ENCODE measurements at places on chromosomes 16 and 17.

DNA sequence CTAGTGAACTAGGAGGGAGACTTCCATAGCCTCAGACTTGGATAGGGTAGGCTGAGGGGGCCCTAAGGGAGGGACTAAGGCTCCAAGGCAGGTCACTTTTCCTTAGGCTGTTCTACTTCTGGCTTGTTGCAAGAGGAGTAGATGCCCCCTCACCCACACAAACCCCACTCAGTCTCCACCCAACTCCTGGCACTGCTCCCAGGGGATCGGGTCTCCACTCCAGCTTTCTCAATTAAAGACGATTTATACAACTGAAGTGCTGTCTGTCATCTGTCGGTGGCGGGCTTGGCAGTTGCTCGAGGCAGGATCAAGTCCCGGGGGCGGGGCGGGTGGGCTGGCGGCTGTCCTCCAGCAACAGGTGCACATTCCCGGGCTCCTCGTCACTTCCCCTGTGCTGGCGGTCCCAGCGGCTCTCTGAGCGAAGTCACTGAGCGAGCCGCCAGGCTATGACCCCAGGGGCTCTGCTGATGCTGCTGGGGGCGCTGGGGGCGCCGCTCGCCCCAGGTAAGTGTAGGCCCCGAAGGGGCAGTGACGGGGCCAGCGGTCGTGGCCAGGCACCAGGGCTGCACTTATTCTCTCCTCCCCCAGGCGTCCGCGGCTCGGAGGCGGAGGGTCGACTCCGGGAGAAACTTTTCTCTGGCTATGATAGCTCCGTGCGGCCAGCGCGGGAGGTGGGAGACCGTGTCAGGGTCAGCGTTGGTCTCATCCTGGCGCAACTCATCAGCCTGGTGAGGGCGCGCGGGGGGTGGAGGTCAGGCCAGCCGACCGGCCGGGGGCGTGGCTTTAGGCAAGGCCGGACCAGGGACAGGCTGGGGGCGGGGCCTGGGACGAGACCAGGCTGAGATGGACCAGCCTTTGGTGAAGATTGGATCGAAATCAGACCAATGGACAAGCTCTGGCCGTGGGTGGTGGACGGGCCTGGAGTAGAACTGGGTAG is at the start of gene CHRNB1:
TSS of gene CHRNB1 (plus strand) at position 380 of the 937 bp plus-strand sequence. CDS start at position 447, 67 bp downstream.
- peak within 1 kb of the TSS; percentile 44 for H3K27ac ChIP-seq
- peaks cover 35% of the 10 kb centered on the region for H3K4me1 ChIP-seq
- peaks cover 91% of the 10 kb centered on the region for H3K27me3 ChIP-seq
- peak within 1 kb of the TSS; percentile 68 for H3K4me3 ChIP-seq

GRCh38 chr17:37450112-37450511 is 39.6 kb upstream of the DUSP14 start:
- H3K4me3 ChIP-seq: no peak overlapping the region
- H3K27me3 ChIP-seq: no peaks in the 10 kb centered on the region
- no peak overlapping the region for H3K27ac ChIP-seq
- DNase-seq: no peak
- no peaks in the 10 kb centered on the region for H3K4me1 ChIP-seq

DNA sequence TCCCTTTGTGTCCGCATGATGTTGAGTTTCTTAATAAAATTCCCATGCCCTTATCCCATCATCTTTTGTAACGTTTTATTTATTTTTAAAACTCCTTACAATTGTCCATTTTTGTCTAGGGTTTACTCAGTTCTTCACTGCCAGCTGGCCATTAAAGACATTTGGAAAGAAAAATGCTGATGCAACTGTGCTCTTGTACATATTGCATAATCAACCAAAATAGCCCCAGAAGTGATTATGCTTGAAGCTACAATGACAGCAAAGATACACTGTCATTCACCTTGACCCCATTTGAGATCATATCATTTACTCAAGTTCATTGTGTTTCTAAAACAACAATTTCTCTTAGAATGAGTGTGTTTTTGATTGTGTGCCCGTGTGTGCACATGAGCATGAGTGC is 1074.6 kb upstream of the RBFOX1 start:
- DNase-seq: no peak
- no peaks in the 10 kb centered on the region for H3K36me3 ChIP-seq
- no peaks in the 10 kb centered on the region for H3K4me1 ChIP-seq

- peaks cover 11% of the 10 kb centered on the region for H3K36me3 ChIP-seq
- H3K27me3 ChIP-seq: no peaks in the 10 kb centered on the region
- H3K4me1 ChIP-seq: peaks cover under 1% of the 10 kb centered on the region
- no peak overlapping the region for H3K27ac ChIP-seq
- DNase-seq: no peak
Observed at GRCh38 chr17:37031493-37032083, 82.8 kb downstream of the AATF start.

DNA sequence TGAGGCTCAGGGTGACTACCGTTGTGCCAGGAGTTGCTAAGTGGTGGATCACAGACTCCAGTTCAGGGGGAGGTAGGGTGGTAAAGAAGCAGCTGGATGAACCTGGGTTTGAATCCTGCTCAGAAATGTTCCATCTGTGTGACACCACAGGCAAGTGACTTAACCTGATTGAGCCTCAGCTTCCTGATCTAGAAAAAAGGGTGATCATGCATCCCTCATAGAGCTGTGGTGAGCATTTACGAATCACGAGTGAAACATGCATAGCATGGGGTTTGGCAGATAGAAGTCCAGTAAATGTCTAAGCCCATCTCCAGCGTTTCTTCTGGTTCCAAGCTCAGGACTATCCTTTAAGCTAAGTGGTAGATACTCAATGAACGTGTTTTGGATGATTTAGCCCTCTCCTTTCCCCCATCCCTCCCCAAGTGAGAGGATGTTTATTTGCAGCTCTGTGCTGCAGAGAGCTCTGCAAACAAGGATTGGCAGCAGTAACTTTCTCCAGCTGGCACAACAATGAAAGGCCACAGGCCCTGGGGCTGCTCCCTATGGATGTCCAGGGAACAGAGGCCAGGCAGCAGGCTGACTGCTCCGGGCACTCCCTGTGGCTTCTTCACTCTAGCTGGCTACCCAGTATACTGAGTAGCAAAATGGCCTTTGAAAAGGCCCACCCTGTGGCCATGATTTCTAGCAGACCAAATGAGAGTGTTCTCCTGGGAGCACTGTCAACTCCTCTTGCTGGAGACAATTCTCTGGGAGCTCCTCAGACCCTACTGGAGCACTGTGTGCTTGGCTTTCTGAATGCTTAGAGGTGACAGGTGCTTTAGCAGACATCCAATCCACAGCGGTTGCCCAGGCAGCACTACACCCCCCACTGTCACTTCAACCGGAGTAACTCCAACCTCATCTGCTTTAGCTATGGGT is 21.3 kb downstream of the CA4 start:
- no peak overlapping the region for H3K4me3 ChIP-seq
- peaks cover 9% of the 10 kb centered on the region for H3K27me3 ChIP-seq
- peaks cover 27% of the 10 kb centered on the region for H3K4me1 ChIP-seq
- peak overlapping the region; percentile 83 for H3K27ac ChIP-seq
- no peak for DNase-seq

- DNase-seq: no peak
- no peak overlapping the region for H3K4me3 ChIP-seq
- H3K27me3 ChIP-seq: no peaks in the 10 kb centered on the region
- no peaks in the 10 kb centered on the region for H3K36me3 ChIP-seq
- H3K27ac ChIP-seq: no peak overlapping the region
Observed at GRCh38 chr17:29368926-29369325, 21.2 kb upstream of the TAOK1 start.

GRCh38 chr17:67436233-67436632 is 59.2 kb downstream of the PITPNC1 start:
- no peak overlapping the region for H3K4me3 ChIP-seq
- peaks cover 95% of the 10 kb centered on the region for H3K4me1 ChIP-seq
- DNase-seq: no peak
- H3K27ac ChIP-seq: peak overlapping the region; percentile 98

DNA sequence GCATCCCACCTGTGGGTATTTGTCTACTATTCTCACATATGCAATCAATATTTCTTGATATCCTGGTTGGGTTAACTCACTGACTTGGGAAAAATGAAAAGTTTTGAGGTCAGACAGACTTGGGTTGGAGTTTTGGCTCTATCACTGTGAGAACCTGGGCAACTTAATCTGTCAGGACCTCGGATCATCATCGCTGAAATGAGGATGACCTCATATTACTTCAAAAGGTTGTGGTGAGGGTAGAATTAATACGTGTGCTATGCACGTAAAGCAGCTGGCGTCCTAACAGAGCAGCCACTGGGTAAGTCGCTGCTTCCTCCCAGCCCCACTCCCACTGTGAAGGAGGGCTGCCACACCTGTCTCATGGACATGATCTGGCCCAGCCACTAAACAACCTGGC is 57.3 kb downstream of the COG7 start:
- peaks cover 18% of the 10 kb centered on the region for H3K36me3 ChIP-seq
- H3K27ac ChIP-seq: no peak overlapping the region
- H3K4me1 ChIP-seq: no peaks in the 10 kb centered on the region
- no peak overlapping the region for H3K4me3 ChIP-seq

DNA sequence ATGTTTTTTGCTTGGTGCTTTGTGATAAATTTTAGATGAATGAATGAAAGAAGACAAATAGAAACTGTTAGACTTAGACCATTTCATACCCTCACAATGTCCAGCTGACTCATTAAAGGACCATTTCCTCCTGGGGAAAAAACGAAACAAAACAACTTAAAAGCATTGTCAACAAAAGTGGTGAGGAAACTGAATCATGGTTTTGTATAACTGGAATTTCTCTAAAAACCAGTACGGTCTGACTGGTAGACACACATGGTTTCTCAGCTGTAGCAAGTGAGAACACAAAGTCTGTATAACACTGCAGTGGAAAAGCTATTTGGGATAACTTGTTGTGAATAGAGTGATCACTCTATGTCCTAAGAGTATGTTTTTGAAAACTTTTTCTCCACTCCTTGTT is 5.3 kb upstream of the DDX52 start:
- peaks cover 77% of the 10 kb centered on the region for H3K27me3 ChIP-seq
- no peak overlapping the region for H3K4me3 ChIP-seq
- H3K27ac ChIP-seq: no peak overlapping the region
- H3K4me1 ChIP-seq: peaks cover 8% of the 10 kb centered on the region
- H3K36me3 ChIP-seq: no peaks in the 10 kb centered on the region

- no peak overlapping the region for H3K4me3 ChIP-seq
- H3K27me3 ChIP-seq: no peaks in the 10 kb centered on the region
- peaks cover 2% of the 10 kb centered on the region for H3K4me1 ChIP-seq
- no peak for DNase-seq
- no peaks in the 10 kb centered on the region for H3K36me3 ChIP-seq
- no peak overlapping the region for H3K27ac ChIP-seq
Observed at GRCh38 chr17:10075919-10076318, 122.5 kb downstream of the GAS7 start.

DNA sequence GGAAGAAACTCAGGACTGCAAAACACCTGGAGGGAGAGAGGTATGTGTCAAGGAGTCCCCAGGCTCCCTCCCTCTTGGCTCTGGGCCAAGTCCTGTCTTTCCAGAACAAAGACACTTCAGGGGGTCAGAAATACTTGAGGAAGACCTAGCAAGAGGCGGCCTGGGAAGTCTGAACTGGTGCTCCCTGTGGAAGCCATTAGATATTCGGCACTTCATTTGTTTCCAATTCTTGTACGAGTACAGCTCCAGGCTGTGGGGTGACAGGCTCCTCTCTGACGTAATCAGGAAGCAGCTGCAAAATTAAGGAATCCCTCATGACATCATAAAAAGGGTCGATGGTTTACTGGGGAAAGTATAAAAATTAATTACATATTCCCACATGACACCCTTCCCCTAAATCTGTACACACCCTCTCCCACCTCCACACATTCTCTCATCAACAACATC is 108.7 kb downstream of the SMG6 start:
- no peak overlapping the region for H3K4me3 ChIP-seq
- H3K27me3 ChIP-seq: no peaks in the 10 kb centered on the region
- peaks cover 51% of the 10 kb centered on the region for H3K36me3 ChIP-seq

DNA sequence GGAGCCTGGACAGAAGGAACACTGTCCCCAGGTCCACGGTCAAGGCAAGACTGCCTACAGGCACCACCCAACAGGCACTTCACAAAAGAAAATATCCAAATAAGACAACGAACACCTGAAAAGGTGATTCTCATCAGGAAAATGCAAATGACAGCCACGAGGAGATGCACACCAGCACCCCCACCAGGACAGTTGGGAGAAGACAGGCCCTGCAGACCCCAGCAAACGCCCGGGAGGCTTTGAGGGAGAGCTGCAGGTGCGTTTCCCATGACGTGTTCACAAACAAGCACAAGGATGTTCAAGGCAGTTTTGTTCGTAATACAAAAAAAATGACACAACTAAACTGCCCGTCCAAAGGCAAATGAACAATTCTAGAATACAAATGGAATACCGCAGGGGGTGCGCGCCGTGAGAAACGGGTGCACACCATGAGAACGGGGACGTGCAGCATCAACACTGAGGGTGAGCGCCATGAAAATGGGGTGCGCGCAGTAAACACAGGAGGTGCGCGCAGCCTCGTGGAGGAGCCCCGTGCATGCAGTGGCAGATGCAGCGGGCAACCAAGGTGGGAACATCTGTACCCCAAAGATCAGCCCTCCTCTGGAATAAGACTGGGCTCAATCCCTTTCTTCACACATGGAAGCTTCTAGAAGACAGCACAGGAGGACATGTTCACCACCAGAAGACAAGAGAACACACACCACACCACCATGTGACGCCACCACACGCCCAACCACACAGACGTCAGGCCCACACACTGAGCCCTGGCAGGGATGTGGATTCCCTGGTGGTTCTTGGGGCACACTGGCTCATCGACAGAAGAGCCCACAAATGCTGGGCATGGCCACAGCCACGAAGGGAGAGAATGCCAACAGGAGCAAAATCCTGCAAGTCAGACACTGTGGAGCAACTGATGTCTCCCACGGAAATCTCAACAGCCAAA is 91.2 kb downstream of the ZNF778 start:
- peaks cover 55% of the 10 kb centered on the region for H3K4me1 ChIP-seq
- DNase-seq: peak; percentile 54
- H3K27ac ChIP-seq: peak overlapping the region; percentile 63
- H3K36me3 ChIP-seq: peaks cover 43% of the 10 kb centered on the region
- no peak overlapping the region for H3K4me3 ChIP-seq
- no peaks in the 10 kb centered on the region for H3K27me3 ChIP-seq

GRCh38 chr16:8374586-8375231 is 215.6 kb downstream of the TMEM114 start:
- no peaks in the 10 kb centered on the region for H3K27me3 ChIP-seq
- no peak overlapping the region for H3K4me3 ChIP-seq
- no peaks in the 10 kb centered on the region for H3K36me3 ChIP-seq

DNA sequence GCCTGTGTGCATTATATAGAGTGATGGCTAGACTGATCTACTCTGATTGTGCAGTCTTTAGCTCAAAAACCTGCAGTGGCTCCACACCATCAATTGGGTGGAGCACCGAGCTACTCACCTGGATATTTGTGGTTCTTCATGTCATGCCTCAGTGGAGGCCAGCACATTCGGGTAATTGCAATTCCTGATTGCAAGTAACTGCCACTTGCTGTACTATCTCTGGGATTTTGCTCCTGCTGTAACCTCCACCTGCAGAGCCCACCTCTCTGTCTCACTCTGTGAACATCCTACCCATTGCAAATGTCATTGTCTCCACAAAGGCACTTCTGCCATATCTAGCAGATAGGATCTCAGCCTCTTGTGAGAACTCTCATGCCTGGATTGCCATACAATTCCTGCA is 1.7 kb upstream of the CCL1 start:
- no peaks in the 10 kb centered on the region for H3K36me3 ChIP-seq
- peaks cover 43% of the 10 kb centered on the region for H3K4me1 ChIP-seq
- no peak for DNase-seq
- H3K27me3 ChIP-seq: peaks cover 44% of the 10 kb centered on the region
- H3K27ac ChIP-seq: no peak overlapping the region

Measured in activated naive CD4-positive, alpha-beta T cell treated with anti-CD3 and anti-CD28 coated beads, Interleukin-2, amount 10 ng/mL, durations not matched to agents 7 days and 5 days (primary cell).